ENCODE measurements at places on chromosomes 12 and 14. TPM values are rescaled to one million over a fixed set of nuclear protein-coding genes. Genes with fewer than 3 reads are reported as not detected.

DNA sequence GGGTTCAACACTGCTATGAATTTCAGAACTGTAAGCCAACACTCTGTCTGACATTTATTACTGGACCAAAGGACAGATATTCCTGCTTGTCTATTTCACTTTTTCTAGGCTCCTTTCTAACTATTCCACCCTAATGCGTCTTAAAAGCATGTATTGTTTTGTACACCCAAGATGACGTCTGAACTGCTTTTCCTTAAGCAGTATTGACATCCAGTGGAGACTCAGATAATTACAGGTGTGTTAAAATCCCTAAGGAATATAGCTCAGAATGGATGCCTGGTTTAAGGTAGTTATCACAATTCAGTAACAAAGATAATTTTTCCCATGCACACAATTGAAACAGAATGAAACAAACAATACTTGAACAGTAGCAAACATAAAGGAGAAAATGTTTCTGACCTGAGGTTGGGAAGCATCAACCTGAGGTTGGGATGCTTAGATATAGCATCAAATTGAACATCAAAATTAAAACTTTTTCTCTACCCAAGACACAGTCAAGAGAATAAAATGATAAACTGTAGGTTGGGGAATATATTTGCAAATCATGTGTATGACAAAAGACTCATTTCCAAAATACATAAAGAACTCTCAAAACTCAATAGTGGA lies 93.7 kb upstream of the PTPRR start:
- no peak overlapping the region for H3K27ac ChIP-seq
- H3K4me1 ChIP-seq = no peaks in the 10 kb centered on the region

DNA sequence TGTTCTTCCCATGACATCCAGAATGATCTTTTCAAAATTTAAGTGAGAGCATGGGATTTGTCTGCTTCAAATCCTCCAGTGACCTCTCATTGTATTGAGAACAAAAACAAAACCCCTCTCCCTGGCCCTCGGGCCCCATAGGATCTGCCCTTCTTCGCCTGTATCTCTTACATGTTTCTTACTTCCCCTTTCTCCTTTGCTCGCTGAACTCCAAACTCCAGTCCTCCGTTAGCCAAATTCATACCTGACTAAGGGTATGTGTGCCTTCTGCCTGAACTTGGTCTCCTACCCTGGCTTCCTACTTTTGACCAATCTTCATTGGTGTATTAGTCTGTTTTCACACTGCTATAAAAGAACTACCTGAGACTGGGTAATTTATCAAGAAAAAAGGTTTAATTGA lies 13.2 kb upstream of the TSPAN11 start:
- no peaks in the 10 kb centered on the region for H3K36me3 ChIP-seq
- H3K27me3 ChIP-seq = no peaks in the 10 kb centered on the region
- H3K4me1 ChIP-seq = no peaks in the 10 kb centered on the region

- no peaks in the 10 kb centered on the region for H3K4me1 ChIP-seq
- H3K36me3 ChIP-seq = no peaks in the 10 kb centered on the region
- H3K27ac ChIP-seq = no peak overlapping the region
Measured at GRCh38 chr14:71698673-71699072, 233.6 kb upstream of the RGS6 start.

GRCh38 chr12:29741342-29742241 lies 42.1 kb downstream of the TMTC1 start:
- H3K27me3 ChIP-seq = no peaks in the 10 kb centered on the region
- no peak for DNase-seq
- H3K4me1 ChIP-seq = no peaks in the 10 kb centered on the region

The FLRT2 gene
- not detected for polyA plus RNA-seq

The AICDA gene
- polyA plus RNA-seq = not detected

GRCh38 chr14:81330619-81331122 lies 69.5 kb downstream of the STON2 start:
- no peaks in the 10 kb centered on the region for H3K4me1 ChIP-seq
- H3K27ac ChIP-seq = no peak overlapping the region
- no peak for DNase-seq

The GXYLT1 gene
- polyA plus RNA-seq = 2.6 TPM

The DPF3 gene
- 0.07 TPM for polyA plus RNA-seq

DNA sequence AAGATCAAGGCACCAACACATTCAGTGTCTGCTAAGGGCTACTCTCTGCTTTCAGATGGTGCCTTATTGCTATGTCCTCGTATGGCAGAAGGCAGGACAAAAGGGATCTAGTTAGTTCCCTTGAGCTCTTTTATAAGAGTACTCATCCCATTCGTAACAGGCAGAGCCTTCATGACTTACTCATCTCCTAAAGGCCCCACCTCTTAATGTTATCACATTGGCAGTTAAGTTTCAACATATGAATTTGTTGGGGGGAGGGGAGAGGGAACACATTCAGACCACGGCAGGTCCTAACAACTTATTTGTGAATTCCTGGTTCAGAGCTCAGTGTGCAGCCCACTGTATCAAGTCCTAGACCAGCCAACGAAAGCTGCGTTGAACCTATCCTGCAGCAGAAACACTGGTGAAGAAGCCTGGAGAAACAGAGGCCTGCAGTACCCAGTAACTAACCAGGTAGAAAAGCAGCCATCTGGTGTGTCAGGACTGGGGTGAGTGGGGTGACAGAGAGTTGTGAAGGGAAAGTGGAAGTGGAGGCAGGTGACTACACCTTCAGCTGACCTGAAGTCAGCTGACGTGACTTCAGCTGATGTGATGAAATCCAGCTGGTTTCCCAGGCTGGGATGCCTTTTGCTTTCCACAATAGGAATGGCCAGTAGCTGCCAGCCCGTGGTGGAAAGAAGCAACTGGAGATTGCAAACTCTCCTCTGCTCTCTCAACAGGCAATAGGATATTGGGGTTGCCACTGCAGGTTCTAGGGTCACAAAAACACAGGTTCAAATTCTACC lies 101.6 kb upstream of the PLXNC1 start:
- no peak overlapping the region for H3K27ac ChIP-seq
- DNase-seq = no peak
- H3K4me1 ChIP-seq = no peaks in the 10 kb centered on the region
- H3K27me3 ChIP-seq = no peaks in the 10 kb centered on the region

DNA sequence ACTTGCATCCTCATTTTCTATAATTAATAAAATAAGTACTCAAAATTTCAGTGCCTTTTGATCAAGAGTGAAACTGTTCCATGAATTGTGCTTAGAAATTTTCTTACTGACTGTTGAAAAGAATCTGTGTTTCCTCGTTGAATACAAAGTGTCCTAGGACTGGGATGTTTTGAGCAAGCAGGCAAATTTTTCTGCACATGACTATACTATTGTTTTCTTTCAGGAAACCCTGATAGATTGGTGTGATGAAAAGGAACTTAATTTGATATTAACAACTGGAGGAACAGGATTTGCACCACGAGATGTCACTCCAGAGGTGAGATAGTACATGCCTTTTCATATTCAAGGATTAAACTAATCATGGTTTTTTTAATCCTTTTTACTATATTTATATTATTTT lies 316.3 kb downstream of the GPHN start:
- H3K4me3 ChIP-seq = no peak overlapping the region
- no peaks in the 10 kb centered on the region for H3K27me3 ChIP-seq
- no peak overlapping the region for H3K27ac ChIP-seq
- H3K36me3 ChIP-seq = no peaks in the 10 kb centered on the region
- no peak for DNase-seq
- no peaks in the 10 kb centered on the region for H3K4me1 ChIP-seq

The ASCL1 gene
- polyA plus RNA-seq = not detected

The IFNG-AS1 gene
- polyA plus RNA-seq = 0.17 TPM

DNA sequence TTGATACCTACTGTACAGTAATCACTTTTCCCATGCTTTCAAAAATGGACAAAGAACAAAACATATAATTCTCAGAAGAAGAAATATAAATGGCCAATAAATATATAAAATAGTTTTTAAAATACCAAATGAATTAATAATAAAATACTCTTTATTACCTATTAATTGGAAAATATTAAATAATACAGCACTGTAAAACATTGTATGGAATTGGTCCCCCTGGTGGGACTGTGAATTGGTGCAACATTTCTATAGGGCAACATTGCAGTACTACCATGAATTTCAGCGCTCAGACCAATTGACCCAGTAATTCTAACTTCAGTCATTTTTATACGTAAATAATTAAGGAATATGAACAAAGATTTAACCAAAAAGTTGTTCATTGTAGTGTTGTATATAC lies 162.6 kb downstream of the PELI2 start:
- no peak overlapping the region for H3K4me3 ChIP-seq
- no peaks in the 10 kb centered on the region for H3K36me3 ChIP-seq
- H3K4me1 ChIP-seq = no peaks in the 10 kb centered on the region
- H3K27me3 ChIP-seq = no peaks in the 10 kb centered on the region
- H3K27ac ChIP-seq = no peak overlapping the region

DNA sequence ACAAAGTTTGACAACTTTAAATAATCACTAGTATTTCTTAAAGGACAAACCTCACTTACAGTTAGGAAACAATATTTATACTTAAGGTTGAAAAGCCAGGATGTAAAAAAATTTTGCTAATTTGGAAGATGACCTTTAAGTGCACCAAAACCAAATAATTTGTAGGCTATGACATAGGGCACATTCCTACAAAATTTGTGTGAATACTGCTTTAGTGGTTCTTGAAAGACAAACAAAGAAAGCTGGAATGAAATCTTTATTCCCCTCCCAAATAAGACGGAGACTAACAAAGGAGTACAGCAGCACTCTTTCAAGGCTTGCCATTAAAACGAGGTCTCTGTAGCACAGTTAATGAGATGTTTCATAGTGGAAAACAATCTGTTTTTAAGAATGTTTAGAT lies 45.6 kb downstream of the MSRB3 start:
- no peaks in the 10 kb centered on the region for H3K4me1 ChIP-seq
- H3K4me3 ChIP-seq = no peak overlapping the region
- no peak overlapping the region for H3K27ac ChIP-seq

GRCh38 chr14:93522221-93522620 lies 91.5 kb downstream of the UNC79 start:
- H3K4me3 ChIP-seq = no peak overlapping the region
- H3K4me1 ChIP-seq = no peaks in the 10 kb centered on the region
- H3K27me3 ChIP-seq = no peaks in the 10 kb centered on the region
- DNase-seq = no peak

DNA sequence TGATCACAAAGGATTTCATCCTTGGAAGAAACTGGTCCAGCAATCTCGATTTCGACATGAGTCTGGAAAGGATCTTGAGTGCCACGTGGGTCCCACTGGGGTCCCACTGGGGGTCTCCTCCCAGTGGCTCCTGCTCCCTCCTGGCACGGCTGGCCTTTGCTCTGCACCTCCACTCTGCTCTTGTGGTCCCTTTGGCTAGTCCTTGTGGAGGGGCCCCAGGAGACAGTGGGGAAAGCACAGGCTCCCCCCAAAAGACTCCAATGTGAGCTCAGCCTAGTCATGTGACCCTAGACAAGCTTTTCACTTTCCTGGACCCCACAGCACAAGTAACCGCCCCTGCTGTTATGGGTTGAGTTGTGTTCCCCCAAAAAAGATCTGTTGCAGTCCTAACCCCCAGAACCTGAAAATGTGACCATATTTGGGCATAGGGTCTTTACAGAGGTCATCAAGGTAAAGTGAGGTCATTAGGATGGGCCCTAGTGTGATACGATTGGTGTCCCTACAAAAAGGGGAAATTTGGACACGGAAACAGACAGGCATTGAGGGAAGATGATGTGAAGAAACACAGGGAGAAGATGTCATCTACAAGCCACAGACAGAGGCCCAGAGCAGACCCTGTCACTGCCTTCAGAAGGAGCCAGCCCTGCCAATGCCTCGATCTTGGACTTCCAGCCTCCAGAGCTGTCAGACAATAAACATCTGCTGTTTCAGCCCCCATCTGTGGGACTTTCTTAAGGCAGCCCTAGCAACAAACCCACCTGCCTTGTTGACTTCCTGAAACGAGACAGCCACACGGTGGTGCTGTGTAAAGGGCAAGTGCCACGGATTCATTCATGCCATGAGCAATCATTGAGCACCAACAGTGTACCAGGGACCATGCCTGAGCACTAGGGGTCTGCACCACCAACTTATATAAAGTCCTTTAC lies 23.8 kb upstream of the PPP2R5C start:
- no peaks in the 10 kb centered on the region for H3K27me3 ChIP-seq
- no peak overlapping the region for H3K4me3 ChIP-seq
- H3K27ac ChIP-seq = no peak overlapping the region
- peak; percentile 25 for DNase-seq
- H3K36me3 ChIP-seq = no peaks in the 10 kb centered on the region

The AQP2 gene
- not detected for polyA plus RNA-seq

- H3K27me3 ChIP-seq = no peaks in the 10 kb centered on the region
- no peaks in the 10 kb centered on the region for H3K36me3 ChIP-seq
- no peaks in the 10 kb centered on the region for H3K4me1 ChIP-seq
- DNase-seq = no peak
- H3K27ac ChIP-seq = no peak overlapping the region
Measured at GRCh38 chr14:93276031-93276716, 56.7 kb downstream of the BTBD7 start.

DNA sequence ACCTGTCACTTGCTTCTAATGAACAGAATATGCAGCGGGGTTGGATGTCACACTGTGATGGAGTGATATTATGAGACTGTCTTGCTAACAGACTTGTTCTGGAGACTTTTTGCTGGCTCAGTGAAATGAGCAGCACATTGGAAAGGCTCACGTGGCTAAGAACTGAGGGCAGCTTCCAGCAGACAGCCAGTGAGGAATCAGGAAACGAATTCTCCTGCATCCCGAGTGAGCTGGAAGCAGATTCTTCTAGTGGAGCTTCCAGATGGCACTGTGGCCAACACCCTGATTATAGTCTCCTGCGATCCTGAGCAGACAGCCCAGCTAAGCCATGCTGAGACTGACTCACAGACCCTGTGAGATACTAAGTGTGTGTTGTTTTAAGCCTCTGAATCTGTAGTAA lies 16.1 kb upstream of the TSPAN9 start:
- H3K36me3 ChIP-seq = no peaks in the 10 kb centered on the region
- H3K4me1 ChIP-seq = no peaks in the 10 kb centered on the region
- no peak overlapping the region for H3K27ac ChIP-seq
- H3K27me3 ChIP-seq = no peaks in the 10 kb centered on the region
- no peak overlapping the region for H3K4me3 ChIP-seq
- no peak for DNase-seq

DNA sequence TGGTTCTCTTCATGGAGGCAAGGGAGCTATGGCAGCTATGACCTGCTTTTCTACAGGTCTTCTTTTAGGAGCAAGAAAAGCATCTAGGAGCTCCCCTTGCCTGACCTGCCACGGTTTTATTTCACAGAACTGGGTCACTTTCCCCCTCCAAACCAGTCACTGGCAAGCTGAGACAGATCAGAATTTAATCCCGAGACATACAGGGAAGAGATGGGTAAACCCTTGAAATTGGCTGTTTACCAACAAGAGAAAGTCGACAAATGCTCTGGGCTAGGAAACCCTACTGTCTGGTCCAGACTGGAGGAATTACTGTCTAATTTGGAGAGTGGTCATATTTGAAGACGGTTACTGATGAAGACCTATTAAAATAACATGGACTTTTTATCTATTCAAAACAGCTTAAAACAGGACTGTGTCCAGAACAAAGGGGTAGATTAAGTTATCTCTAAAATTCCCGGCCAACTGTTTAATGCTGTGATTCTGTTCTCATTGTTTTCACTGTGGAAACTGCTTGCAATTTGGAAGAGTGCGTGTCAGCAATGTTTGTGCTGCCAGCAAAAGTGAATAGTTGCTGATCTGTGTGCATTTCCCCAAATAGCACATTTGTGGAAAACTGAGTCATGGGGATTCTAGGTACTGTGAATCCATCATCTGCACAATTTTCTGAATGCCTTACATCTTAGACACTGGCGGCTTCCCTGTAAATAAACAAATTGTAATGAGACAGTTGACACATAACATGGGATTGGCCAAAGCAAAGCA lies 73.4 kb upstream of the EEA1 start:
- H3K4me3 ChIP-seq = no peak overlapping the region
- H3K36me3 ChIP-seq = no peaks in the 10 kb centered on the region
- H3K27me3 ChIP-seq = no peaks in the 10 kb centered on the region
- no peaks in the 10 kb centered on the region for H3K4me1 ChIP-seq

Measured in naive thymus-derived CD4-positive, alpha-beta T cell (primary cell).